ENCODE measurements at places on chromosomes 2 and 18.

GRCh38 chr2:72562451-72563153 lies 263.2 kb downstream of the EXOC6B start:
- no peak for DNase-seq

GRCh38 chr18:5295231-5295920 lies at the start of gene ZBTB14:
Gene ZBTB14 (minus strand): TSS chr18:5295726. CDS start chr18:5293246, 2,480 bp downstream.
- peak; percentile 90 for DNase-seq

DNA sequence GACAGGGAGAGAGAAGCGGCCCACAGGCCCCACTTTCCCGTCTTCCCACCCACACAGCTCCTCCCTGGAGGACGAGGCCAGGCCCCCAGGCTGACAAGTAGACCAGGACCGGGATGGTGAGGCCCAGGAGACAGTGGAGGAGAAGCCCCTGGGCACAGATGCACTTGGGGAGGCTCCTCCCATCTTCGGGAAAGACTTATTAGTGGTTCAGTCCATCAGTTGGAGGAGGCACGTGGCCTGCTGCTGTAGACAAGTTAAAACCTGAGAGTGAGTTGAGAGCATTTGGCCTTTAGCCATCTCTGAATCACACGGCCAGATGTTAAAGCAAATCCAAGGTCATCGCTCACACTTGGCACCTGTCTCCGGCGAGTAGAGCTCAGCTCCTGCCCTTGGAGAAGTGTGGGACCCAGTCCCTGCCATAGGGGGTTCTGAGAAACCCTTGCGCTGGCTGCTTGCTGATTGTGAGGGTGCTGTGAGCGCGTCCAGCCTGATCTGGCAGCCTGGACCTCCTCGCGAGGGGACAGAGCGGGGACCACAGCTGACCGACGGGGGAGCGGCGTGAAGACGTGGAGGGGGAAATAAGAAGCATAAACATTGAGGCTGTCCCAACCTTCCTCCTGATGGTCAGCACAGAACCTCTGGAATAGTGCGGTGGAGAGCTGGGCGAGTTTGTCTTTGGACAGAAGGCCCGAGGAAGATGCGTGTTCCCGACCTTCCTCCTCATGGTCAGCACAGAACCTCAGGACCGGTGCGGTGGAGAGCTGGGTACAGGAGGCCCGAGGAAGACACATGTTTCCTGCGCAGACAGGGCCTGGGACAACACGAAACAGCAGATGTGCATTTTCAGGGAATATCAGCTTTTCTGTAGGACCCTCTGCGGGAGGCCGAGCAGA lies 24.7 kb upstream of the ALLC start:
- DNase-seq = no peak

- DNase-seq = no peak
These were observed 124.3 kb downstream of the PAX3 start for GRCh38 chr2:222174450-222174849.

DNA sequence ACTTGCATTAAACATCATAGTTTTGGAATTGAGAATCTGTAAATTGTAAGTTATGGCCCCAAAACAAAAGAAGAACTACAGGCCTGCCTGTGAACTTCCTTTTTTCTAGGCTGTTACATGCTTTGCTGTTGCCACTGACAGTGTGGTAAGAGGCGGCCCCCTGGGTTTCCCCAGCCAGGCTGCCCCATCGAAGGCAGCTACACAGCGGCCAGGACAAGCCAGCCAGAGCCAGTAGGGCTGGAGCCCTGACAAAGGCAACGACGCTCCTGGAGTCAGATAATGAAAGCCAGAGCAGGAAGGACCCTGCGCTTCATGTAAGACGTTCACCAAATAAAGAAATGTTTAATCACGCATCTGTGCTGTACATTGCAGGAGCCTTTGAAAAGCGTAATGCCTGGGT lies 55.0 kb downstream of the ANKRD44 start:
- DNase-seq = peak; percentile 49

DNA sequence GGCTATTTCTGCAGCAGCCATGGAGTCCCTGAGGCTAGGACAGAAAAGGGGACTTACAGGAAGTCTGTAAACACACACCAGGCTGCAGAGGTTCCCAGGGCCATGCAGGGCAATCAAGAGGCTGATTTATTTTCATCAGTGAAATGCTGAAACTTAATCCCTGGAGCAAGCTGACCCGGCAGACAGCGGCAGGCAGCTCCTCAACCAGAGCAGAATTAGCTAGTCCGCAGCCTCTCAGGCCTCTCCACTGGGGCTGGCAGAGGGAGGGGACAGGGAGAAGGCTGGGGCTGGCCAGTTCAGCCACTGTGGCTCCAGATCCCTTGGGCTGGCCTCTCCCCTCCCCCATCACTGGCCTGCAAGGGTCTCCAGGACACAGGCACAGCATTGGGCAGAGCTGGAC lies 136.3 kb downstream of the TNS1 start:
- DNase-seq = no peak
